ENCODE measurements at places on chromosomes 11 and 22.

DNA sequence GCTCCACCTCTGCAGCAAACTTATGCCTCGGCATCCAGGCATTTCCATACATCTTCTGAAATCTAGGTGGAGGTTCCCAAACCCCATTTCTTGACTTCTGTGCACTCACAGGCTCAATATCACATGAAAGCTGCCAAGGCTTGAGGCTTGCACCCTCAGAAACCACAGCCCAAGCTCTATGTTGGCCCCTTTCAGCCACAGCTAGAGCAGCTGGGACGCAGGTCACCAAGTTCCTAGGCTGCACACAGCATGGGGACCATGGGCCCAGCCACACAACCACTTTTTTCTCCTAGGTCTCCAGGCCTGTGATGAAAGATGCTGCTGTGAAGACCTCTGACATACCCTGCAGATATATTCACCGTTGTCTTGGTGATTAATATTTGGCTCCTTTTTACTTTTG, 24.7 kb upstream of the MTMR2 start:
- DNase-seq = no peak

DNA sequence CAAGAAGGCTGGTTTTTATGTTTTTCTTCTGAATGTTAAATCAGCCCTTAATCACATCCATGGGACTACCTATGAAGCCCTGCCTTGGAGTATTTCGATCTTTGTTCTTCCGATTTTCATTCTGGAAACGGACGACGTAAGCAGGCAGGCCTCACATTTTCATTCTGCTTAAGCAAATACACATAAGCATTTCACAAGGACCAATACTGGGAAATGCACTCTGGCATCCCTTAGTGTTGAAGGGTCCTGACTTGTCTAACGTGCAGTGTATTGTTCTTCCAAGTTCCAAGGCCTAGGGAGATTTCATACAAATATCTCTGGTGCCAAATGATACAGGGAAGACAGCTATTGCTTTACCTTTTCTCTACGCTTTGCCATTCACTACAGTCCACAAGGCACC, 143.8 kb downstream of the LARGE1 start:
- DNase-seq = no peak

DNA sequence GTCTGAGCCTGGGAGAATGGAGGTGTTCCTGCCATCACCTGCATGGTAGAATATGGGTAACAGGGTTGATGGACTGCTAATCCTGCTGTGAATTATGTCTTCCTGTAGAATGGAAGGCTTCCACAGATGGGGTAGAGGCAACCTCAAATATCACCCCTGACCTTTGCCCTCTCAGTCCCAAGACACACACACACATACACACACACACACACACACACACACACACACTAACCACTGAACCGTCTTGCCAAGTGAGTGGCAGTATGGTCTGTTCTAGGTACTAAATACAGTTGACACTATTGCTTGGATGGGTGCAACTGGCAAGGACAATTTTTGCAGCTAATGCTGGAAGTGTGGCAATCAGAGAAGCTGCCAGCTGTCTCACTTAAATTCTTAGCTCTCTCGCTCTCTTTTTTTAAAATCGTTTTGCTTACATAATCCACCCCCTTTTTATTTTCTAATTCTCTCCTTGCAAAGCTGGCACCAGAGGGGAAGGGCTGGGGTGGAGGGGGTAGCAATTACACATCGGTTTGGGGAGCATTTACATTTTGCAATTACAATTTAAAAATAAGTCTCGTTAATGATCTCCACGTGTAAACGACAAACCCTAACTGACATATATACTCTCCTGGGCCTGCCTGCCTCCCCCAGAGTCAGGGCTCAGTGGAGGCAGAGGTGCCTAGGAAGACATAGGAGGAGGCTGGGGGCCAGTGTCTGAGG, 162.6 kb downstream of the FEZ1 start:
- DNase-seq = no peak

DNA sequence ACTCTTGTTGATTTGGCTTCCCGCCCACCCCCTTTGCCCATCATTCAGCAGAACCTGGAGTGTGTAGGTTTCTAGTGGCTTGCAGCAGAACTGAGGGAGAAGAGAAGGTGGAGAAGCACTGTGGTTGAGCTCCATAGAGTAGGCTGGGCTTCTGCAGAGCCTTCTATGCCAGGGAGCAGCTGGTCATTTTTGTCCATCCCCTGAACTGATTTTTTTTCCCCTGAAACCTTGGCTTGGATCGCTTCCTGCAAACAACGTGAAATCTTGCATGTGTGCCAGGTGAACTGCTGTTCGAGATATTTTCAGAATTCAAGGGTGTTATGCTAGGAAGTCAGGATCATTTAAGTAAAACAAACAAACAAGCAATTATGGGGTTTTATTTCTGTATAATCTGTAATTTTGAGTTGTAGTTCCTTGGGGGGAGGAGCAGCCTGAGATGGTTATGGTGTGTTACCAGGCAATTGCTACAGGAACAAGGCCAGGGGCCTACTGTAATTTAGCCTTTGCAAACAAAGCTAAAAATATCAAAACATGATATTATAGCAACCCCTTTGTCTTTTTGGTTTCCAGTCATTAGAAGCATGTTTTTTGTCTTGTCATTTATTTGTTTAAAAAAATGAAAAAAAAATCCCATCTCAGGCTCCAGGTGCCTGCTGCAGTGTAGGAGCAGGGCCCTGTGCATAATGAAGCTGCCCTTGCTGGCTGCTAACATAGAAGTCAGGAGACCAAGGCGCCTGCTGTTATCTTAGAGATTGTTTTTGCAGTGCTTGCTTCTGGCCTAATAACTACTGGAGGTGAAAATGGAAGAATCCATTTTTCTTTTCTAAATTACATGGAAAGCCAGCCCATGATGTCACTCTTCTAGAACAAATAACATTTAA, 152.4 kb upstream of the TTC12 start:
- DNase-seq = no peak

GRCh38 chr22:19011075-19011474, 75.0 kb upstream of the PRODH start:
- no peak for DNase-seq

DNA sequence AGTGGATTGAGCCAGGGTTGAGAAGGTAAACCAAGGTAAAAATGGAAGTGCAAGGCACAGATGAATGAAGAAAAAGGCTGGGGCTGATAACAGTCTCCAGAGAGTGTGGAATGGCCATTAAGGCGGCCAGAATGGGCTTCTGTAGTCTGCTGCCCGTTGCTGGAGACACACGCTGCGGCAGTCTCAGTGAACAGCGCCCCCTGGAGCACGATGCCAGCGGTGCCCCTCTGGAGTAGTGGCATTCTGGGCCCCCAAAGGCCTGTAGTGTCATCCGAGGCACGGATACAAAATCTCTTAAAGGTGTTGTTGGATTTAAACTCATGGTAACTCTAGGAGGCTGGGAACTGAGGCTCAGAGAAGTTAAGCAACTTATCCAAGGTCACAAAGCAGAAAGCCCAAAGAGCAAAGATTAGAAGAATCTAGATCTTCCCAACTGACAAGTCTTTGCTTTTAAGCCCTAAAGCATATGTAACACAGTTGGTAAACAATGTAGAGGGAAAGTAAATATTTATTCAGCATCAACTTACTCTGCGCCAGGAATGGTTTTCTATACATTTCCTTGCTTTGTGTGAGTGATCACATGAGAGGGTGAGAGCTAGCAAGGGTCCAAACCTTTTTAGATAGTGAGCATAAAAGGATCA, 18.2 kb downstream of the KCNJ1 start:
- DNase-seq = no peak

GRCh38 chr11:72808331-72808798, 5.8 kb upstream of the ATG16L2 start:
- DNase-seq = no peak

DNA sequence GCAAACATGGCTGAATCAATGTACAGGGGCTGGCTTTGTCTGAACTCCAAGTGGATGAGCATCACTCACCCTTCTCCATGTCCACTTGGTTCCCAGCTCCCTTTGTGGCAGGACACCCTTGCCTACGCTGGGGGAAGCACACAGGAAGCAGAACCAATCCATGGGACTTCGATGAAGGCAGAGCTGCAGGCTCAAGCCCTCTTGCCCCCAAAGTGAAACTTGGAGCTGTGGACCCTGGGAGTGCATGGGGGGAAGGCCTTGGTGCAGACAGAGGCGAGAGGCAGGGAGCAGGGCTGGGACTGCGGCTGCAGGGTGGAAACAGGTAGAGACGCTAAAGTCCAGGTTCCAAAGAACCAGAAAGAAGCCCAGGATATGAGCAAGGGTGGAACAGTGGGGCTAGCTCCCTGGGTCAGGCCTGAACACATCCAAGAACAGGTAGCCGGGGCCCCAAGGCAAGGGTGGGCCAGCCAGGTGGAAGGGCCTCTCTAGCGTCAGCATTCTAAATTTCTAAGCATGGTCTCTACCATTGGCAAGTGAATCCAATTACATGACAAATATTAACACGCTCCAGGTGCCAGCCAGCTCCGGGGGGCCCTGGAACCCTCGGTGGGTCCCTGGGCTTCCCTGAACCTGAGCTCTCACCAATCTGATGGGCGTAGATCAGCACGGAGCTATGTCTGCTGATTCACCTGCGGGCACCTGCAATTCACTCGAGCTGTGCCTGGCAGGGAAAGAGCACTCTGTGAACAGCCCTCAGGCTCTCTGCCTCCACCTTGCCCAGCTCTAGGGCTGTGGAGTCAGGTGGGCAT, 532.8 kb downstream of the BRD1 start:
- no peak for DNase-seq

- DNase-seq = no peak
Observed at GRCh38 chr22:22558071-22558971, 744 bp downstream of the PRAME start.

GRCh38 chr22:37279331-37280181, 2.8 kb upstream of the CYTH4 start:
- DNase-seq = no peak

DNA sequence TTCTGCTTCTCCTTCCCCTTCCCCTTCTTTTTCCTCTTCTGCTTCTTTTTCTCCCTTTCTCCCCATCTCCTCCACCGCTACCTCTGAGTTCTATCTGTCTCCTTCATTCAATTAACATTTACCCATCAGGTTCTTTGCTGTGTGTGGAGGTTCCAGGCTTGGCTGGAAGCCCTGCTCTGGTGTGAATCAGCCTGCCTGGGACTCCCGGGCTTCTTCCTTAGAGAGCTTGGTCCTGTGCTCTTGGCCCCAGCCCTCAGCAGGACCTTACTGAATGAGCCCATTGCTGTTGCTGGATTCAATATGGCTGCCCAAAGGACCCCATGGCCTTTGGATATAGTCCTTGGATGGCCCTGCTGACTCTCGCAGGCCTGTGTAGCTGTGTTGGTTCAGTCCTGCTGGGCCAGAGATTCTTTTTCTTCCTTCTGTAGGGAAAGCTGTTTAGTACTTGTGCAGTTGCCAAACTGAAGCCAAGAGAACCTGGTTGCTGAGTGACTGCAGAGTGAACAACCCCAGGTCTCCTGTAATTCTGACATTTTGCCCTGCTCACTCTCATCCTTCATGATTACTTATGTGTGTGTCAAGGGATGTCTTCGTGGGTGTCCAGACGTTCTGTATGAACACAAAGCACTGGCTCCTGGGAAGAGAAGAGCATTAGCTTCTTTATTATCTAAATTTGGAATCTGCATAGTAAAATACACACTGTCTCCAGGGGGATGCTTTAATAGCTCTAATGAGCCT, 81.0 kb upstream of the ZBED5 start:
- no peak for DNase-seq

DNA sequence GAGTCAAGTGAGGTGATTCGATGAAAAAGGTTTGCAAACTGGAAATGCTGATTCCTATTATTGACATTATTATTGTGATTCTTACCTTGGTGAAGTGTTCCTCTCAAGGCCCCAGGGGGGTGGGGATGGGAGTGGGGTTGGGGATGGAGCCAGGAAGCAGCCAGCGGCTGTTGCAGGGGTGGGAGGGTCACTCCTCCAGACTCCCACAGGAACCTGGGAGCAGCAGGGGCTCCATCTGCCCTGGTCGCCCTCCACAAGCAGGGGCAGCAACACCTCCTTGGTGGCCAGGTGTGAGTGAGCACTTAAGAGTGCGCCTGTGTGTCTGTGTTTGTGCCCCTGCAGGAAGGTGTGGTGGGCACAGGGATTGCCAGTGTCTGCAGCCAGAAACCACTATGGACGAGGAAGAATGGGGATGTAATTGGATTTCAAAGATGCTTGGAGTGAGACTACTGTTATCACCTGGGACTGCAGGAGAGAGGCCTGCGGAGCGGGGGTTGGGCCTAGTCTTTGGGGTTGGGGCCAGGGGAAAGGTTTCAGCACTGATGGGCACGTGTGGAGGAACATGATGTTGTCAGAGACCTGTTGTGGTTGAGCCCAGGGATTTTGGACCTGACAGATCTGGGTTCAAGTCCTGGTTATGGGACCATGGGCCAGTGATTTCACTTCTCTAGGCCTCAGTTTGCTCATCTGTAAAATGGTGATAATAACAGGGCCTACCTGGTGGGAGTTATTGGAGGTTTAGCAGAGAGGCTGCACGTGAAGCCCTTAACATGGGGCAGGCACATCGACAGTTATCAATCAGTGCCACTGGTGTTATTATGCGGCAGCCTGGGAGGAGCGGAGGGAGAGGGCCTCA, 3.6 kb upstream of the TP53I11 start:
- DNase-seq = no peak

GRCh38 chr11:78838417-78838816, 263.8 kb upstream of the NARS2 start:
- DNase-seq = no peak

- no peak for DNase-seq
Observed at GRCh38 chr11:18523084-18523483, 3.7 kb downstream of the TSG101 start.

GRCh38 chr11:134447696-134448095, 35.7 kb upstream of the B3GAT1 start:
- no peak for DNase-seq

DNA sequence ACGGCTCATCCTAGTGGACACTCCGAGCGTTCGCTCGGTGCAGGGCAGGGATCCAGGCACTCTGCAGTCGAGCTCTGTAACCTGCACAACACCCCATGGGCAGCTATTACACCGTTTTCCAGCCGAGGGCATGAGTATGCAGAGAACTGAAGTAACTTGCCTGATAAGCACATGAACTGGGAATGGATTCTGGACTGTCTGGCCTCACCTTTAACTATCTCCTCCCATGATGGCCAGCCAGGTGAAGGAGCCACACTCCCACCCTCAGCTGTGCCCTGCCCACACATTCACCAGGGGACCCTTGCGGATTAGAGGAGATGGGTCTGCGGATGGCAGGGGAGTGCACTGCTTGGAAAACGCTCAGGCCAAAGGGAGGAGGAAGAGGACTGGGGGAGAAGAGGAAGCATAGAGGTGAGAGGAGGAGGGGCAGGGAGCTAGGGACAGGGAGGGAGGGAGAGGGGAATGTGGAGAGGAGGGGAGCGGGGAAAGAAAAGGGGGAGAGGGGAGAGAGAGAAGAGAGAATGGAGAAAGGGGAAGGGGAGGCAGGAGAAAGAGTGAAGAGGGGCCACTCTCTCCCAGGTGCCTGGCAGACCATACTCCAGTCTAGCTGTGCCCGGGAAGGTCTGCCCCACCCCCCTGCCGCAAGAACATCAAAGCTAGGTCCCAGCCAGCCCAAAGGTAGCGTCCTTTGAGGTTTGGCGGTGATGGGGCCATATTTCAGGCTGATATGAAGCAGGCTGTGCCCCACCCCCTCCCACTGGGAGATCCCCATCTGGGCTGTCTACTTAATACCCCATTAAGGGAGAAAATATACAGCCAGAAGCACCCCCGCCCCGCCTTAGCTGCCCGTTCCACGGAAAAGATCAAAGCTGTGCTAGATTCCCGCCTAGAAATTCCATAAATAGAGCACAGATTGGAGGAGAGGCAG, 33.2 kb upstream of the TCF20 start:
- no peak for DNase-seq

All from fibroblast of the conjunctiva (primary cell).